ENCODE measurements at places on chromosomes 2 and 18.

GRCh38 chr2:41911033-41911432 is 136.8 kb upstream of the PKDCC start:
- DNase-seq, result no peak

GRCh38 chr18:54856105-54856646 is 27.9 kb downstream of the RAB27B start:
- no peak for DNase-seq

- no peak for DNase-seq
Measured at GRCh38 chr2:172350839-172351479, 76.4 kb upstream of the ITGA6 start.

DNA sequence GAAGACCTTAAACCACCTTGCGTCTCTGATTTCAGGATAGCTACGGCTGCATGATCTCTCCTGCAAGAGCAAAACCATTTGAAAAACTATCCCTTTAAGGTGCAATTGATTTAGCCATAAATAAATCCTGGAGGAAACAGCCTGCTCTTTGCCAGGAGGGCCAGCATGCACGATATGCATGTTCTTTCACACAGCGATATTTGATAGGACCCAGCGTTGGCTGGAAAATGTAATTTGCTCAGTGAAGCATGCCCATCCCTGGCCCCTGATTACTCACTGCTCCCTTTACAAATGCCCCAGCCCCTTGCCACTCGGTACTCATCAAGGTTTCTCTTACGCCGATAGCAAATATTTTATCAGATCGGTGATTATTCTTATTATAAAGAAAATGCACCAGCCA is 315.4 kb downstream of the CDH2 start:
- no peak for DNase-seq

- DNase-seq, result no peak
Measured at GRCh38 chr2:127479219-127479825, 47.0 kb downstream of the IWS1 start.

GRCh38 chr2:50355891-50356290 is 676.0 kb downstream of the NRXN1 start:
- no peak for DNase-seq

- no peak for DNase-seq
Measured at GRCh38 chr2:189505492-189505891, 64.2 kb downstream of the WDR75 start.

DNA sequence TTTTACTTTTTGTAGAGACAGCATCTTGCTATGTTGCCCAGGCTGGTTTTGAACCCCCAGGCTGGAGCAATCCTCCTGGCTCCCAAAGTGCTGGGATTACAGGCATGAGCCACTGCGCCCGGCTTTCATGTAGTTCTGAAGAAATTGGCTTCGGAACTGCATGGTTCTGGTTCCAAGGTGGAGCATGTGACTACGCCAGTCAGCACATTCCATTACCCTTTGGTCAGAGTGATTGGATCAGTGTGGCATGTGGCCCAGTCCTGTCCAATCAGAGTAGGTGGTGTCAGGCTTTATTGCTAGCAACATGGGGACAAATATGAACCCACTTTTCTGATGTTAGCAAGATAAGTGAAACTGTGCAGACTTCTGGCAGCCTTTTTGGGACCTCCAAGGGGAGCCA is 16.3 kb upstream of the ATOH8 start:
- no peak for DNase-seq

GRCh38 chr18:79383388-79384056 is 12.2 kb upstream of the NFATC1 start:
- DNase-seq, result no peak

GRCh38 chr2:142874293-142874814 is 3.1 kb upstream of the KYNU start:
- no peak for DNase-seq

GRCh38 chr2:178109813-178110212 is 2.4 kb upstream of the RBM45 start:
- DNase-seq, result no peak

- no peak for DNase-seq
Measured at GRCh38 chr2:67982956-67983355, 79.8 kb downstream of the C1D start.

- DNase-seq, result no peak
Measured at GRCh38 chr18:78080081-78080480, 830.4 kb downstream of the GALR1 start.

DNA sequence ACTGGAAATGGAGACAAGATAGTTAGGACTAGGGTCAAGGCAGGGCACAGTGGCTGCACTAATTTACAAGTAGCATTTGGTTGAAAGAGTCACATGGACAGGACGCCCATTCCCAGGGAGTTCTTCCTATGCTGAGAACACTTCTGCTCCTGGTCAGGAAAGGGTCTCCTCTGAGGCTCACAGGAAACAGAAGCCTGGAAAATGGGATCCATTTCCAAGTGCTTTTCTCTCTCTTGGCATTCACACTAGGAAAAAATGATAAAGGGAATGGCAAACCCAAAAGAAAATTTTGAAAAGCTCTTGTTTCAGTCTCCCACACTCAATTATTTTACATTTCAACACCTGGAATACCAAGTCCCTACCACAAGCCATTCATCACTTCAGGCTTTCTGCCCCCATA is 88.7 kb downstream of the COBLL1 start:
- DNase-seq, result no peak

GRCh38 chr18:22678486-22678885 is 254.6 kb upstream of the RBBP8 start:
- DNase-seq, result no peak

GRCh38 chr18:3455907-3456685 is 6.1 kb downstream of the TGIF1 start:
- DNase-seq, result no peak

GRCh38 chr2:137893145-137893544 is 71.1 kb upstream of the HNMT start:
- no peak for DNase-seq

GRCh38 chr2:234911271-234911670 is 40.5 kb upstream of the SH3BP4 start:
- no peak for DNase-seq

- DNase-seq, result no peak
Measured at GRCh38 chr2:194086129-194086528, 1570.9 kb upstream of the SLC39A10 start.

DNA sequence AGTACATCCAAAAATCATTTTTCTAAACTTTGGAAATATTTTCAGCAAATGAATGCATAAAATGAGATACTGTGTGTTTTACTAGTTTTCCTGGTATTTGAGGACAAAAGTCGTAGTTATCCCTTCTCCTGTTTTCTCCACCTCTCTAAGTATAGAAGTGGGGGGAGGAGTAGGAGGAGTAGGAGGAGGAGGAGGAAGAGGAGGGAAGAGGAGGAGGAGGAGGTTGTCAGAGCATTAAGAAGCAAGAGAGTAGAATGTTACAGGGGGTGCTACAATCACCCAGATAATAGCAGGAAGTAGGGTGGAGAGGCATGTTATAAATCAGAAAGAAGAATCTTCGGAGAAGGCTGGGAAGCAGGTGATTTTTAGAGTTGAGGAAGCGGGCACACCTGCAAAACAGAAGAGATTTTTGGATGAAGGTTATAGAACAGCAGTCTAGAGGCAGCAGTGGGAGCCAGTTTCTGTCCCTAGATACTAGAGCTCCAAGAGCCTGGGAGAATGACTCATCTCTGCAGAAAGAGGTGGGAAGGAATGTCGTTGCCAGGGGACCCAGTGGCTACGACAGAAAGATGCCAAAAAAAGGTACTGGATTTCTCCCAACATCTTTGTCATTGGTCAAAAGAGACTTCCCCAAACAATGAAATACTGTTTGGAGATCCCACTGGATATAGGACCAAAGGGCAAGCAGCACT is 44.2 kb upstream of the AQP4 start:
- DNase-seq, result no peak

- DNase-seq, result no peak
Measured at GRCh38 chr18:35747894-35748472, 166.4 kb downstream of the GALNT1 start.

- DNase-seq, result no peak
Measured at GRCh38 chr2:195612611-195613495, 44.2 kb upstream of the SLC39A10 start.

All from stimulated activated CD4-positive, alpha-beta T cell treated with anti-CD3 and anti-CD28 coated beads, Interleukin-4, amount 100 ng/mL, for 4 hours (primary cell).